ENCODE measurements at places on chromosomes 16 and 17. TPM values are rescaled to one million over a fixed set of nuclear protein-coding genes. Genes with fewer than 3 reads are reported as not detected.

CMTM2 gene
- not detected for total RNA-seq

NOD2 gene
- 0.28 TPM for total RNA-seq

EFCAB13 gene
- total RNA-seq = 5.8 TPM

PRSS27 gene
- total RNA-seq = 0.56 TPM

HBM gene
- not detected for total RNA-seq

KLHL11 gene
- 47.0 TPM for total RNA-seq

Data from regular cardiac myocyte (primary cell).